ENCODE measurements at places on chromosomes 12 and 14.

- no peaks in the 10 kb centered on the region for H3K36me3 ChIP-seq
- DNase-seq, result no peak
- H3K27ac ChIP-seq, result no peak overlapping the region
- no peak overlapping the region for H3K4me3 ChIP-seq
- H3K27me3 ChIP-seq, result no peaks in the 10 kb centered on the region
Observed at GRCh38 chr12:96361074-96361473, 39.2 kb downstream of the CDK17 start.

DNA sequence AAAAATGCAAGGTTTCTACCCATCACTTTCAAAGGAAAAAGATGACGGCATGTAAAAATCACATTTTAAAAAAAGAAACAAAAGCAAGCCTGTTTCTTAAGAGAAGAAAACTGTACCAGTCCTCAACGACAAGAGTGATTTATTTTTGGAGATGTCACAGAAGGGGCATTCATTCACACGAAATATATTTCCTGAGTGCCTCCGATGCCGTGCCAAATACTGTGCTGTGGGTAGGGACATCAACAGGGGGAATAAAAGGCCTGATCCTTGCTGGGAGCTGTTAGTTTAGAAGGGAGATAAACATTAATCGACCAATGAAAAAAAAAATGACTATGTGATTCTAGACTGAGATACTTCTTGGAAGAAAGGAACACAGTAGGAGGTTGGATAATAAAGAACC is 297.5 kb upstream of the SOX5 start:
- H3K4me1 ChIP-seq, result no peaks in the 10 kb centered on the region
- no peak overlapping the region for H3K4me3 ChIP-seq
- DNase-seq, result no peak
- no peaks in the 10 kb centered on the region for H3K36me3 ChIP-seq
- no peak overlapping the region for H3K27ac ChIP-seq
- H3K27me3 ChIP-seq, result no peaks in the 10 kb centered on the region

GRCh38 chr14:58245562-58245961 is 919 bp downstream of the PSMA3 start:
- peak overlapping the region; percentile 91 for H3K4me3 ChIP-seq
- peak overlapping the region; percentile 97 for H3K27ac ChIP-seq
- peaks cover 61% of the 10 kb centered on the region for H3K36me3 ChIP-seq
- H3K27me3 ChIP-seq, result no peaks in the 10 kb centered on the region
- peaks cover 38% of the 10 kb centered on the region for H3K4me1 ChIP-seq

GRCh38 chr12:56151672-56152131 is 685 bp upstream of the MYL6B start:
- H3K27me3 ChIP-seq, result no peaks in the 10 kb centered on the region
- peak overlapping the region; percentile 78 for H3K27ac ChIP-seq
- H3K36me3 ChIP-seq, result peaks cover 39% of the 10 kb centered on the region
- peak overlapping the region; percentile 73 for H3K4me3 ChIP-seq

Data from Calu3 (cell line).